Kidney (tissue), 22 donors: ENCODE measurements at places on chromosomes 13 and 19. TPM values are rescaled to one million over a fixed set of nuclear protein-coding genes. Genes with fewer than 3 reads are reported as not detected.

DNA sequence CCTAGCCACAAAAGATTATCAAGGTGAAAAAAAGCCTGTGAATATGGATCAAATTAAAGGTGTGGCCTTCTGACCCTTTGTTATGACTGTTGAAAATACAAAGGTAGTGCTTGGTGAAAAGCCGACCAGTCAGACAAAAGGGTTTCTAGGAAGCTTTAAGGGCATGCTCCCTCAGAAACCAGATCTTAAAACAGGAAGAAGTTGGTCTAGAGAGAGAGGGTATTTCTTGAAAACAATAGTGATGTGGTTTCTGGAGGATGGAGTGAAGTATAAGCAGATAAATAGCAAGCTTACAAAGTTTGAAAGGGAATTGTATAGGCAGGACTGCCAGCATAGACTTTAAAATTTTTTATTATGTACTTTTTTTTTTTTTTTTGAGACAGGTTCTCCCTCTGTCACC is 5.0 kb upstream of the EID2 start:
- no peak for DNase-seq

DNA sequence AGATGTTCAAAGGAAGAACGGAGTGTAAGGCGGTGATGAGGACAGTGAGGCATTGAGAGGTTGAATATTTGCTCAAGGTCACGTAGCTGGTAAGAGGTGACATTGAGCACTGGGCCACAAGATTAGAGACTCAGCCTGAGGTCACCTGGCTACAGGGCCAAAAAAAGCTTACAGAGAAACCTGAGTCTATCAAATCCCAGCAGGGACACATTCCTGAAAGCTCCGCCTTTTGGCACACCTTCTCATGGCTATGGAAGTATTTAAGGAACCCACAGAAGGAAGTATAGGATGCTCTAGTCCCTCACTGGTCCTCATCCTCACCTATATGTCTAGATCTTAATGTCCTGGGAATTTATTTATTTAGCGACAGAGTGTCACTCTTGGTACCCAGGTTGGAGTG is 17.4 kb downstream of the ZNF586 start:
- DNase-seq = no peak

DNA sequence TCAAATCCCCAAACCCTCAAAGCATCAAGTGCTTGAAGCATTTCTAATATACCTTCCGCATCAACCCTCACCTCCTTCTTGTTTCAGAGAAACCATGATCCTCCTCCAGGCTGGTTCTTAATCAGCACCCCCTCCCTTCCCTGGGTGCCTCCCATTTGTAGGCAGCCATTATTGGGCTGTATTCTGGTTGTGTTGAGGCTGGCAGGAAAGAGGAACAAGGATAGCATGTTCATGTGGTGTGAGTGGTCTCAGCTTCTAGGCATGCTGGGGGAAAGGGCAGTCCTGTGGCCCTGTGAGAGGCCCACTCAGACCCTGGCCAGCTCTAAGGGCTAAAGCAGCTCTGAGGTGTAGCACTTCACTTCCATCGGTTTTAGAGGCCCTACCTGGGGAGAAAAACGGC is 18.9 kb upstream of the TRIM13 start:
- no peak for DNase-seq

GRCh38 chr13:80585531-80585930 is 244.6 kb upstream of the SPRY2 start:
- DNase-seq = no peak

DNA sequence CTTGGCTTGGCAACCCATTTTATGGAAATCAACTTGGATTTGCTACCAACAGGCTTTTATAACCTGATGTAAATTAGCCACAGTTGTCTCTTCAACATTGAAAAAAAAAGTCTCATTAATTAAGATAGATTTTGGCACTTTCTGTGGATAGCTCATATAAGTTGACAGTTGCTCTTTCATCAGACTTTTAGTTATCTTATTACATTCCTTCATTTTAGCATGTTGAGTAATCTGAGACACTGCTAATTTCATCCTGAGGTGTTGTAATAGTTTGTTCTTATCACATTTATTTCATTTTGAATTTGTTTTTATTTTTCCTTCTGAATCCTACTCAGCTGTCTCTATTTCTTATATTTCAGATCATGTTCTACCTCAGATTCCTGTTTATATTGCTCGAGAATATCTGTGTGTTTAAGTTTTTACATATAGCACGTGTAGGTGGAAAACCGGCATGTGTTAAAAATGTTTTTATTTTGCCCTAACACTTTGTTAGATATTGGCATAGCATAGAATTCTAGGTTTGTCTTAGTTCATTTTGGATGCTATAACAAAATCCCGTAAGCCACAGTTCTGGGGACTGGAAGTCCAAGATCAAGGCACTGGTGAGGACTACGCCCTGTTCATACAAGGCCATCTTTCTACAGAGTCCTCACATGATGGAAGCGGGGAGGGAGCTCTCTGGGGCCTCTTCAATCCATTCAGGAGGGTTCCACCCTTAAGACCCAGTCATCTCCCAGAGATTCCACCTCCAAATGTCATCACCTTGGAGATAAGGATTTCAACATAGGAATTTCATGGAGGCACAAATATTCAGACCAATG is 239.4 kb downstream of the COL4A1 start:
- DNase-seq = no peak

- peak; percentile 19 for DNase-seq
Measured at GRCh38 chr19:45939792-45940514, 25.4 kb upstream of the NANOS2 start.

GRCh38 chr13:37344056-37344455 is 238.6 kb upstream of the CSNK1A1L start:
- DNase-seq = no peak

GRCh38 chr19:49761625-49762311 is 1.3 kb downstream of the TSKS start:
- no peak for DNase-seq

- no peak for DNase-seq
Measured at GRCh38 chr13:26954976-26955375, 194.4 kb upstream of the GPR12 start.

GRCh38 chr19:42095814-42096230 is 19.9 kb downstream of the ZNF574 start:
- peak; percentile 21 for DNase-seq

DNA sequence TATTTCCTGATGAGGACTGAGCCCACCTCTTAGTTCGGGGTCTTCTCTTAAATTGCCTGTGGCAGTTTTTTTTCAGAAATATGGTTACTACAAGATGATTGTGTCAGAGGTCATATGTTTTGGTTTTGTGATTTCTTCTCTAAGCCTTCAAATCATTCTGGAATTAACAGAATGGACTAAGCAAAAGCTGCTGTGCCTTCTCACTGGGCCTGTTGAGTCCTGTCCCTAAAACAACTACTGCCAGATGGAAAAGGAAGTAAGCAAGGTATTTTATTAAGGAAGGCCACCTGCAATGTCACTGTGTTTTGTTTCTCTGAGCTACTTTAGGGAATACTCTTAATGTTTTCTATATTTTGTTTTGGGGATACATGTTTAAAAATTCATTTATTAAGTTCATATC is 470.8 kb downstream of the PCDH20 start:
- DNase-seq = no peak

GRCh38 chr13:112330479-112331381 is 45.4 kb upstream of the SPACA7 start:
- DNase-seq = no peak

DNA sequence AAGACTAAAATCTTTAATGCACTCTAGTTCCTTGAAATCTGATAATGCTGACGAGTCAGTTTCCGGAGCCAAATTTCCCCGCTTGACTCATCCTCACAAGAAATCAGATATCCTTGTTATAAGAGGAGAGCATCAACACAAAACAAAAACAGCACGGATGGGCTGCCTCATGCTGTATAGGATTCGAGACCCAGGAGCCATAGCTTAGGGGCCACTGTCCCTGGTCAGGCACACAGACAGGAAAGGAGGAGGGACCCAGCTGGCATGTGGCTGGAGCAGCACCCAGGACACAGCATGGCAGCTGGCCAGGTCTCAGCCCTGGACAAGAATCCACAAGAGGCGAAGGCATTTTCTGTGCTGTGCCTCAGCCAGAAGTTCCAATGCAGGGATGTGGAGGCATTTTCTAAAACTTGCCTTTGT is 110.2 kb upstream of the SPATA13 start:
- peak; percentile 84 for DNase-seq

- no peak for DNase-seq
Measured at GRCh38 chr13:74250738-74251190, 116.6 kb upstream of the KLF12 start.

DNA sequence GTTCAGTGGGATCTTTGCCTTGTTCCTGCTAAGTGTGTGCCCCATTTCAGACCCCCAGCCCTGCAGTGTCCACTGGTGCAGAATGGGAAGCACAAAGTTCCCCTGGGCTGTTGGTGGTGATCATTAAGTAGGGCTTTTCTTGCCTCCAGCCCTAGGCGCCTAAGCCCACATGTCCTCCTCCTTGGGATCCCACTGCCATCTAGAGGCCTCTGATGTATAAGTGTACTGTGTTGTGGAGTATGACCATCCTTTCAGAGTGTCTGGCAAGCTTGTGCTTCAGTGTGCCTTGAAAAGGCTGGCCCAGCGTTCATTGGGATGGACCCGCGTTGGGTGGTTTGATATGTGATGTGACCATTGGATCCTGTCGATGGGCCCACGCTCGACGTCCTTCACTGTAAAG is 71.2 kb downstream of the WASF3 start:
- DNase-seq = no peak

GRCh38 chr19:15045506-15045905 is 3.8 kb upstream of the CASP14 start:
- no peak for DNase-seq

DNA sequence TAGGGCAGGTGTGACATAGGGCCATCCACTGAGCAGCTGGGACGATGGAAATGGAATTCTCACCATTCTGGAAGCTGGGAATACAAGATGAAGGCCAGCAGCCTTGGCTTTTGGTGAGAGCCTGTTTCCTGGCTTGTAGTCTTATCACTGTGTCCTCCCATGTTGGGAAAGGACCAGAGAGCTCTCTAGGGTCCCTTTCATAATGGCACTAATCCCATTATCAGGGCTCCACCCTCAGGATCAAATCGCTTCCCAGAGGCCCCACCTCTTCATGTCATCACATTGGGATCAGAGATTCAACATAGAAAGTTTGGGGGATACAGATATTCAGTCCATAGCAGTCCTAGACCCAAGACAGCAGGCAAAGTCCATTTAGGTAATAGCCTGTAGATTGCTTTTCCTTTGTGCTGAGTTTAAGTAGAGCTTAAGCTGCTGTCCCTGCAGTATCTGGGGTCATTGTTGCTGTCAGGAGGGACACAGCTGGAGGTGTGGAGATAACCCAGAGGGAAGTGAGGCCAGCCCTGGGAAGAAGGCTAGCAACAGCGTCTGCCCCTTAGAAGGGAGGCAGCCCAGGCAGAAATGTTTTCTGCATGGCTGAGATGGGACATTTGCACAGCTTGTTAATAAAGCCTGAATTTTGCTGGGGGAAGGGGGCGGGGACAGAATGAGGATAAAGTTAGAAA is 136.5 kb upstream of the GPR12 start:
- no peak for DNase-seq

DNA sequence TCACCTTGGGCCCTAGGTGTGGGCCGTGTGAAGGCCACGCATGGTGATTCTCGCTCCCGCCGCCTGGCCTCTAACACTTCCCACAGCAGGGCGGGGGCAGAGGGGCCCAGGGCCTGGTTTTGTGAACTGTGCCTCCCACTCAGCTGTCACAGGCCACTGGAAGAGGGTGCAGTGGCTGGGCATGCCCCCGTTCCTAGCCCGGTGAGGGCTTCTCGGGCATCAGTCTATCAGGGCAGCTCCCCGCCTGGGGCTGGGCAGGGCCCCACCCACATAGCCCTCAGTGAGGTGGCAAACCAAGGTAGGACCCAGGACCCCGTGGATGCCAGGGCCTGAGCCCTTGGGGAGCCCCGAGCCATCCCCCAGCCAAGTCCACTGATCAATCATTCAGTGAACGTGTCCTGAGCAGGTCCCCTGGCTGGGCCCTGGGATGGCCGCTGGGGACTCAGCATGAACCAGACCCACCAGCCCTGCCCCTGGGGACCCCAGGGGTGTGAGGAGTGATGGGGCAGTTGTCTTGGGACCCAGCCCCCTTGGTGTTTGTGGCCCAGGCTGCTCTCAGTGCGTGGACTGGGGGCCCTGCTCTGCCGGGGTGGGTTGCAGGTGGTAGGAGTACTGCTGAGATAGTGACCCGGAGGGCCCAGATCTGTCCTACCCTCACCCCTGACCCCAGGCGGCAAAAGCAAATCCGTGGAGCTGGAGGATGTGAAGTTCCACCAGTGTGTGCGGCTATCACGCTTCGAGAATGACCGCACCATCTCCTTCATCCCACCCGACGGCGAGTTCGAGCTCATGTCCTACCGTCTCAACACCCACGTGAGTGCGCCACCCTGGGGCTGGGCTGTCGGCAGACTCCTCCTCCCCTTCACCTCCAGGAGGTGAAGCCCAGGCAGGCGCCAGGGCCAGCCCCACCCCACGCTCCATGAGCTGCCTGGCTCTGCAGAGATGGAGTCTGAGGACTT is 29.4 kb downstream of the AP1M1 start:
- no peak for DNase-seq

- no peak for DNase-seq
Measured at GRCh38 chr13:43301346-43301969, 278.1 kb downstream of the DNAJC15 start.

- DNase-seq = no peak
Measured at GRCh38 chr13:114279146-114279545, 2.3 kb upstream of the UPF3A start.

DNA sequence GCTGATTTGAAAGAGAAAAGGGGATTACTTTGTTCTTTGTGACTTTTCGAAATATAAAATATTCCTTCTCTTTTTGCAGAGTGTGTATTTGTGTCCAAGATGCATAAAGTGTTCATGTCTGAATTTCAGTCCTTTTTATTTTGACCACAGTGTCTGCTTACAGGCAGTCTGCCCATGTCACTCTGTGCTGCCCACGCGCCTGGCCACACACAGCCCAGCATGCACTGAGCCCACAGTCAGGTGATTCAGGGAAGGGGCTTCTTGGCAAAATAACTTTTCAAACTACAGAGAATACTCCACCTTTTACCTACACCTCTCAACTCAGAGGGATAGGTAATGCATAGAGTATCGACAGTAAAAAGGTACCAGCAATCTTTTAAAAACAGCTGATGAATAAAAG is 142.5 kb upstream of the TRPC4 start:
- DNase-seq = no peak

Gene IZUMO2
- not detected for polyA plus RNA-seq

Gene PRTN3
- not detected for polyA plus RNA-seq

Gene SLITRK1
- polyA plus RNA-seq = not detected

Gene SULT2A1
- not detected for polyA plus RNA-seq

Gene GNG7
- polyA plus RNA-seq = 13.4 TPM
